AG09319 (cell line): ENCODE measurements at places on chromosomes 3 and 15.
A peak's percentile ranks its signal among the peaks of the same experiment; 100 is the strongest.

DNA sequence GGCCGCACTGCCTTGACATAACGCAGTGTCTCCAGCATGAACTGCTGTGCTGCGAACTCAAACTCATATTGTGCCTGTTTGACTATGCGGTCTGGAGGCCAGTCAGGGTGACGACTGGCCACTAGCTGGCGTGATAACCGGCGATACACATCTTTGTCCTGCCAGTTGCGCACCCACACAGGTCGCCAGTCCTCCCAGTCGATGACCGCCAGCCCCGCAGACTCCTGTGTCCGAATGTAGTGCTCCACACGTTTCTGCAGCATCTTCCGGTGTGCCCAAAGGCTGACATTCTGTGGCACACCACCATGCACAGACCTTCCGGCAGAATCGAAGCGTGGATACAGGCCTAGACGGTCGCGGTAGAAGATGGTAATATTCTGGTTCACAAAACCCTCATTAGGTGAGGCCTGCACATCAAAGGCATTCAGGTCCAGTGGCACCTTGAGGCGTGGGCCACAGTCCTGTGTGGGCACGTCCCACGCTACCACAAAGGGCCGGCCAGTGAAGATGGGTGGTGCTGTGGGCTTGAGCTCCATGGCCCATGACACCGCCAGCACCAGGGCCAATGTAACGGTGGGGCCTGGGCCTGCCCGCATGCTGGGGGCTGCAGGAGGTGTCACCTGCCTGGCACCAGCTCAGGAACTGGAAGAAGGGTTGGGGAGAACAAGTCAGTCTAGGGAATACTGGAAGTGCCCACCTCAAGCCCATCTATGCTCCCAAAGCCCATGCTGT, 2.5 kb downstream of the HYAL2 start:
- DNase-seq: no peak

DNA sequence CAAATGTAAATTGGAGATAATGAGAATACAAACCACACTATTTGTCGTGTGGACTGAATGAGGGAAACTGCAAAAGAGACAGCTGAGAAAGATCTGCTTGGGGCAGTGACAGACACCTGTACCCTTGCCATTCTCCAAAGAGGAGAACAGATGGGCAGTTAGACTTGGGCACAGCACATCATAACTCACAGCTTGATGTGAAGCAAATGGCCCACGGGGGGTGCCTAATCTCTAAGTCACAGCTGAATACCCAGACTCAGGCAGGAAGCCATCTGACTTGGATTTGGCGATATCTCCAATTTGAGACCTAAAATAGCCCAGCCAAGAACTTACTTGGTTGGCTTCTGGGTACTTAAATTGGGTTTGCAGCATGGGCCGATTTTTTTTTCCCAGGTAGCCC, 10.0 kb upstream of the SLC6A11 start:
- DNase-seq: no peak

GRCh38 chr15:29844290-29844903, 22.1 kb upstream of the TJP1 start:
- DNase-seq: no peak

- DNase-seq: no peak
These were observed 25.4 kb downstream of the EHD4 start for GRCh38 chr15:41946970-41947369.

DNA sequence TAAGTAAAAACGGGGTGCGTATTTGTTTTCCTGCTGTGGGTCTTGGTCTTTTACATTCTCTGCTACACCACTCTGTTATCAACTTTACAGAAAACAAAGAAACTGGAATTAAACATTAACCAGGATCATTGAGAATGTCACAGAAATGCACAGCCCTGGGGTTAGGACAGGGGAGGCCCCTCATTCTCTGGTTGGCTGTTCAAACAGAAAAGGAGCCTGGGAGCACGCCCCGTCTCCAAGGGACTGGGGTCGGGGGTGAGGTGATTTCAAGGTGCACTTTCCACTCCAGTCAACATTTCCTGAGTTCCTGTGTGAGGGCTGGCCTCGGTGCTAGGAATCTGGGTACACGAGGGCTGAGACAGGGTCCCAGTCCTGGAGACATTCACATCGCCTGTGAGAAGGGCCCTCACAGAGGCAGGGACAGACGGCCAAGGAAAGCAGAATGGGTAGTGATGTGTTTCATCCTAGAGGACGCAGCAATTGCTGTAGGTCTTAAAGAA, 30.3 kb downstream of the CPN2 start:
- no peak for DNase-seq

GRCh38 chr3:16255326-16255725, 9.4 kb downstream of the DPH3 start:
- no peak for DNase-seq

DNA sequence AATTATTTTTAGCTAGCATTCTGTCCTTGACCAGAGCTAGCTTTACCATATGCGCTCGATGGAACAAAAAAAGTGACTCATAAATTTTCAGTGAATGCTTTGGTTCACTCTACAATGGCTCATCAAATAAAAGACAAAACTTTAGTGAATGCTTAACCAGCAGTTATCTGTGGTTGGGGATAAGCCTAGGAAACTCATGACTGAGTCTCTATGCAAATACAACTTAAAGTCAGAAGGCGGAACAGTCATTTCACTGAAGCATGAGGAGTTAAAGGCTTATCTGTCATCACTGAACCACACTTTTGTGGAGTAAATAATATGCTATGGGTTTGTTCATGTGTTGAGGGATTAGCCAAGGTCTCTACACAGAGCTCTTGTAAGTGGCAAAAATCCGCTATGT, 308.4 kb downstream of the SQOR start:
- DNase-seq: no peak

- no peak for DNase-seq
These were observed 101.2 kb downstream of the TCF12 start for GRCh38 chr15:57019496-57020160.

GRCh38 chr3:5479229-5479799, 291.8 kb downstream of the EDEM1 start:
- DNase-seq: no peak

DNA sequence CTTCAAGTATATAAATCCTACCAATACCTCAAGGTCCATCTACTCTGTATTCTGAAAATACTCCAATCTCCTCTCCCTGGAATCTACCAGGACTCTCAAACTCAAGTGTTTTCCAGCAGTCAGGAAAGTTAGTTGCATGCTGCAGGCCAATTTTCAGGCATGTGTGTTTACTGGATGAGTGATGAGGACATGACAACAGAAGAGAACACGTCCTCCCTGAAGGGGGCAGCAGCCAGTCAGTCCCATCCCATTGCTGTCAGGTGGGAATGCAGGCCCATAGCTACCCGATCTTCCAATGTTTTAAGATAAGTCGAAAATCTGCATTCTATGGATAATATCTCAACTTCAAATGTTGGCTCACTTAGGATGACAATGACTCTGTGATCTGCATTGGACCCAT, 496.2 kb downstream of the FHIT start:
- DNase-seq: no peak

DNA sequence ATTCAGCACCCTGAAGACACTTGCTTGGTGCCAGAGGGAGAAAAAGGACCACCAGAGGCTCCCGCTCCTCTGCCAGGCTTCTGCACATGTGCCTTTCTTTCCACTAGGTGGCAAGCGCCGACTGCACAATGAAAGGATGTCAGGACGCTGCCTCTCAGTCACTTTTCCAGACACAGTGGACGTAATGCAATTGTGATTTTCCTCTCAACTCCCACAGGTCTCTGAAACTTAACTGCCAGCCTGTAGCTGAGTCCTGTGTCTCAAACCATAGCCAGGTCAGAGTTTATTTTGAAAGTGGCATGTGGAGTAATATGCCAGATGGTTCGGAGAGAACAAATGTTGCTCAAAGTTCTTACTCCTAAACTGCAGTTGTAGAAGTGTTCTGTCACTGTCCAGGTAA, 162.9 kb downstream of the ITPR1 start:
- DNase-seq: peak; percentile 40

GRCh38 chr3:157333551-157333991, 103.1 kb upstream of the PTX3 start:
- peak; percentile 87 for DNase-seq

DNA sequence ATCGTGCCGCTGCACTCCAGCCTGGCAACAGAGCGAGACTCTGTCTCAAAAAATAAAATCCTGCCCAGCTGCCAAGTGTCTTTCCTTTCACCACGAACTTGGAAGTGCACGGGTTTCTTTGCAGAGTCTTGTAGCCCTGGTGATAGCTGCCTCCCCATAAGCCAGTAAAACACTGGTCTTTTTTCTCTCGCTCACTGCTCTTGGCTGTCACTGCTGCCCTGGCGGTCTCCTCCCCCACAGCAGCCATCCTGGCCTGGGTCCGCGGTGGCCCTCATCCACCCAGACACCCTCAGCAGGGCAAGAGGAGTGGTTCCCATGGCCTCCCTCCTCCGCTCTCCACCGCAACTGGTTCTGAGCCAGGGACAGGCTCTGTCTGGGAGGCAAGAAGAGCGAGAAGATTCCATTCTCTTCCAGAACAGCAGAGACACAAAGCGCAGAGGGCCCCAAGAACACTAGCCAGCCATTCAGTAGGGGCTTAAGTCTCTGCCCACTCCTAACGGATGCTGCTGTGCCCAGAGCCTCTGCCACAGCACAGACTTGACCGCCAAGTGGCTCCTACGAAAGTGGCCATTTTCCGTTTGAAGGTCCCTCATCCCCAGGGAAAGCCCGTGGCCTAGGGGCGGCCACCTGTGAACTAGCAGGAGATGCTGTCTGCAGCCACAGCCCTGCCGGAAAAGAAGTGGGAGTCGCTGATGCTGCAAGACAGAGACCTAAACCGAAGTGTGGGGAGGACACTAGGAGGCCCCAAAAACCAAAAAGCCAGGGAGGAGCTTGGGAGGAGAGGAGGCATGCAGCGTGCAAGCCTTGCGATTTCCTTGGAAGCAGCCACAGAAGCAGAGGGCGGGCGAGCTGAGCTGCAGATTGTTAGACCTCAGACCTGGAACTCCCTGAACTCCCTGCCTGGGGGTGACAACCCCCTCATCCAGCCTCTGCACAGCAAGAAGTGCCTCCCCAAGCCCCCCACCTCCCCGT, 44.1 kb downstream of the KLHL25 start:
- DNase-seq: no peak
